ENCODE measurements at places on chromosomes 6 and 20.

DNA sequence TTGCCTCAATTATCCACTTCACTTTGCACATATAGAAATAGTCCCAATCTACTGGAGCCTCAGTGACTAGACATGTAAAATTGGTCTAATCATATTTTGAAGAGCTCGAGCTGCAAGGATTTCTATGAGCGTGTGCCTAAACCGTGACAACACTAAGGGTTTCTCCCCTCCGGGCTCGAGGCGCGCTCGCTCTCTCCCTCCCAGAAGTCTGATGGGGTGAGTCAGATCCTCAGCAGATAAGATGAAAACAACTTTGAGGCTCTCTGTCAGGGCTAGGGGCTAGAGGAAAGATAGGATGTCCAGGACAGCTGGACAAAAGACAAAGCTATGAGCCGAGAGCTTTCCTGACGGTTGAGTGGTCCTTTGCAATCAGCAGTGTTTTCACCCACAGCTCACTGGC lies 16.8 kb downstream of the GNAS-AS1 start:
- no peak for DNase-seq

- no peak for DNase-seq
These were observed 95.7 kb downstream of the SLC24A3 start for GRCh38 chr20:19308146-19308545.

DNA sequence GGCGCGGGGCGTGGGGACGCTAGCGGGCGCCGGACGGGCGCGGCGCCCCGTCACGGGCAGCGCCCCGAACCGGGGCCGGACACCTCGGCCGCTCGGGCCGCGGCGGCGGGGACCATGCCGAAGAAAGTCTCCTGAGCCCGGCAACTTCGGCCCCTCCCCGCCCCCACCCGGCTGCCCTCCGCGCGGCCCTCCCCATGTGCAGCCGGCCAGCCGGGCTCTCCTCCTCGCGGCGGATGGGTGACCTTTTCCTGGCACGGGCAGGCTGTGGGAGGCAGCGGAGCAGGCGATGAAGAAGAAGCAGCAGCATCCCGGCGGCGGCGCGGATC lies 278 bp downstream of the UST start:
- DNase-seq = no peak

DNA sequence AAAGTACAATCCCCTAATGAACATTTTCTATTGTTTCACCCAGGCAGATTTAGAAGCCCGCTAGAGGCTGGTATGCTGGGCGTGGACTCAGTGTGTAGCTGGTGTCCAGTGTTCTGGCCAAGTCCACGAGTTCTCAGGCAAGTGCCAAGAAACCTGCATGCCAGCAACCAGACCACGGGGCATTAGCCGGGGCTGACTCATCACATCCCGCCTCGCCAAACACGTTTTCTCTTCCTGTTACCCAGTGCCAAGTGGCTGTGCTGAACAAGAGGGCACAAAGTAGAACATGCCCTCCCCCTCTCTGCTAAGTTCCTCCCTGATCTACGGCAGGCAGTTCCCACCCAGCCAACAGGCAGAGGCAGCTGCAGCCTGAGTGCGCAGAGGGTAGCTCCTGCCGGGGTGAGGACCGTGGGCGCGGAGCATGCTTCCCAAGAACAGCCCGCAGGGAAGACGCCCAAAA lies 29.6 kb downstream of the RAMACL start:
- no peak for DNase-seq

DNA sequence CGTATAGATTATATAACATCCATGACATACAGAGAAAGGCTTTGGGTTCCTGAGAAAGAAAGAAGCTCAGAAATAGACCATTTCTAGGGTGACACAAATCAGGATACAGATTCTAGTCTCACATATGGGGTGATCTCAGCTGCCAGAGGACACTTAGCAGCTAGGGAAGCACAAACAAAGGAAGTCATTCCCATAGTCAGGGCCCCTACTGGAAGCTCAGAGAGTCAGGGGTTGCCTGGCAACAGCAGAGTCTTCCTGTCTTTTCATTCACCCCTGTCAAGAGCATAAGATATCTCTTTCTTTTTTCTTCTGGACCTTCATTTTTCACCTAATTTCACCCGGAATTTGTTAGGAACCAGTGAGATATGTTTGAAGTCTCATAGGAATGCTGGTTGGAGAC lies 81.9 kb upstream of the IYD start:
- no peak for DNase-seq

DNA sequence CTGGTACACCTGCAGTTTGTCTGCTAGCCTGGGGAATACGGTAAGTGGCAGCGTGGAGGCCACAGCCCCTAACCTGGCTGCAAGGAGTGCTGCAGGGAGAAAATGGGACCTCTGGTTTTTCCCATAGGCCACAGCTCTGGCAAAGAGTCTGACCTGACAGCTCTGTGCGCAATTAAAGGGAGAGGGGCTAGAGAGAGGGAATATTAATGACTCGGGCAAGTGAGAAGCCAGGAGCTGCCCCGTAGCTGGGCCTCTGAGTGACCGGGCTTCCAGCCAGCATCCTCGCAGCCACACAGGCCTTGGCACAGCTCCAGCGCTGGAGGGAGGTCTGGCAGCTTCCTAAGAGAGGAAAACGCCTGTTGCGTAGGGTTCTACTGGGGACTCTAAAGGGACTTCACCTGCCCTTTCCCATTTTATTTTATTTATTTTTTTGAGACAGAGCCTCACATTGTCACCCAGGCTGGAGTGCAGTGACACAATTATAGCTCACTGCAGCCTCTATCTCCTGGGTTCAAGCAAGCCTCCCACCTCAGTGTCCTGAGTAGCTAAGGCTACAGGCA lies 18.2 kb upstream of the OCSTAMP start:
- DNase-seq = peak; percentile 53

GRCh38 chr6:73866305-73866704 lies 170.3 kb downstream of the CD109 start:
- DNase-seq = peak; percentile 2

DNA sequence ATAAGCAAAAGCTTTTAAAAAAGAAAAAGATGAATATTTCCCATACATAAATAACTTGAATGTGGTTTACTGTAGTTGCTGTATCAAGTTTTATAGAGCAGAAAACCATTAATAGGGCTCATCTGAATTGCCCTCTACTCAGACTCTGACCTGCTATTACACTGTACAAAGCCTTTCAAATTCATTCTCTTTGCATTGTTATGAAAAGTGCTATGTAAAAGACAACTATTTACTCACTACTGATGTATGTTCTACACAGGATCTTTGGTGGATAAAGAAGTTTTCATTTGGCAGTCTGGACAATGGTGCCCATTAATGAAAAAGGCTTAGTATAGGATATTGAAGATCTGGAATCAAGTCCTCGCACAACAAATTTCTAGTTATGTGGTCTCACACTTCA lies 199.1 kb upstream of the RUNX2 start:
- no peak for DNase-seq

DNA sequence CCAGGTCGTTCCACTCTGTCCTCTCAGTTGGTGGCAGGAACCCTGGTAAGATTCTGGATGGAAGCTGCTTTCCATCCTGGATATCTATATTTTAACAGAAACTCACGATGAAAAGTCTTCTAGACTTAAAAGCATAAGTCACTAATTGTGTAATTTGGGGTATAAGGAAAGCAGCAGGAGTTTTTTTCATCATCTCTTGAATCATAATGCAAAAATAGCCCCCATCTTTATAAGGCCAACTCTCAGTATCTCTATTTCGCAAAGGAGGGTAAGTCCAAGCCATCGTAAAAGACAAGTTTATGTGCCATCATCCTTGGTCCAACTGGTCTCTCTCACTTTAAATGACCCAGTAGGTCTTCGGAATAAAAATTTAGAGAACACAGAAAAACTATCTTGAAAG lies 95.1 kb downstream of the FAM50B start:
- DNase-seq = no peak

DNA sequence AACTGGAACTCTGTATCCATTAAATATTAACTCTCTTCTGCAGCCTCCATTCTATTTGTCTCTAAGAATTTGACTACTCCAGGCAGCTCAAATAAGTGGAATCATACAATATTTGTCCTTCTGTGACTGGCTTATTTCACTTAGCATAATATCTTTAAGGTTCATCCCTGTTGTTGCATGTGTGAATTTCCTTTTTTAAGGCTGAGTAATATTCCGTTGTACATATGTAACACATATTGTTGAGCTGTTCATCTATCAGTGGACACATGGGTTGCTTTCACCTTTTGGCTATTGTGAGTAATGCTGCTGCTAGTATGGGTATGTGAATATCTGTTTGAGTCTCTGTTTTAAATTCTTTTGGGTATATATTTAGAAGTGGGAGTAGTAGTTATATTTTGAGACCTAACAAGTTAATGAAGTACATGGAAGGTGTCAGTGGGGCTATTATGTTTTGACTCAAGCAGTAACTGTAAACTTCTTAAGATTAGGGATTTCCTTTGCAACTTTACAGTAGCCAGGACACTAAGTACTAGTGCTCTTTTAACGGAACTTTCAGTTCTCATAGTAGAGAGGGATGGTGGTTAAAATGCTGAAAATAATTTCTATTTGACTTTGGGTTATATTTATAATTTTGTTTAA lies 29.7 kb upstream of the TMEM217 start:
- no peak for DNase-seq

DNA sequence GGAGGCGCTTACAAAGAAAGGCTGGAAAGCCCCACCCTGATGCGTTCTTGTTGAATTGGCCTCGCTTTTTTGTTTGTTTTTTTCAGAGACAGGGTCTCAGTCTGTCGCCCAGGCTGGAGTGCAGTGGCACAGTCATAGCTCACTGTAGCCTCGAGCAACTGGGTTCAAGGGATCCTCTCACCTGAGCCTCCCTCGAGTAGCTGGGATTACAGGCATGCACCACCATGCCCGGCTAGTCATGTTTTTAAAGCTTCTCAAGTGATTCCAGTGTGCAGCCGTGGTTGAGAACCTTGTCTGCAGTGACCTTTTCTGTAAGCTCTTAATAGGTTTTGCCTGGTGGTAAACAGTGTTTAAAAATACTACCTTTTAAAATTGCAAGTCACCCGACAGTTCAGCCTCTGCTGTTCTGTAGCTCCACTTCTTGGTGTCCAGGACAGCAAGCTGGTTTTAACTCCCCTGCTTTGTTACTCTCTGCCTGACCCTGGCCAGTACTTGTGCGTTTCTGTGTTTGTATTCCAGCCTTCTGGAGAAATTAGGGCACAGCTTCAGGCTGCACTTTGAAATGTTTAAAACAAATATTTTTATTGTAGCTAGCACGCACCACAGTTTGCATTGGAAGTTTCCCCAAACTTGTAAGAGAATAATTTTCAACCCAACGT lies 54.4 kb downstream of the KDM1B start:
- no peak for DNase-seq

DNA sequence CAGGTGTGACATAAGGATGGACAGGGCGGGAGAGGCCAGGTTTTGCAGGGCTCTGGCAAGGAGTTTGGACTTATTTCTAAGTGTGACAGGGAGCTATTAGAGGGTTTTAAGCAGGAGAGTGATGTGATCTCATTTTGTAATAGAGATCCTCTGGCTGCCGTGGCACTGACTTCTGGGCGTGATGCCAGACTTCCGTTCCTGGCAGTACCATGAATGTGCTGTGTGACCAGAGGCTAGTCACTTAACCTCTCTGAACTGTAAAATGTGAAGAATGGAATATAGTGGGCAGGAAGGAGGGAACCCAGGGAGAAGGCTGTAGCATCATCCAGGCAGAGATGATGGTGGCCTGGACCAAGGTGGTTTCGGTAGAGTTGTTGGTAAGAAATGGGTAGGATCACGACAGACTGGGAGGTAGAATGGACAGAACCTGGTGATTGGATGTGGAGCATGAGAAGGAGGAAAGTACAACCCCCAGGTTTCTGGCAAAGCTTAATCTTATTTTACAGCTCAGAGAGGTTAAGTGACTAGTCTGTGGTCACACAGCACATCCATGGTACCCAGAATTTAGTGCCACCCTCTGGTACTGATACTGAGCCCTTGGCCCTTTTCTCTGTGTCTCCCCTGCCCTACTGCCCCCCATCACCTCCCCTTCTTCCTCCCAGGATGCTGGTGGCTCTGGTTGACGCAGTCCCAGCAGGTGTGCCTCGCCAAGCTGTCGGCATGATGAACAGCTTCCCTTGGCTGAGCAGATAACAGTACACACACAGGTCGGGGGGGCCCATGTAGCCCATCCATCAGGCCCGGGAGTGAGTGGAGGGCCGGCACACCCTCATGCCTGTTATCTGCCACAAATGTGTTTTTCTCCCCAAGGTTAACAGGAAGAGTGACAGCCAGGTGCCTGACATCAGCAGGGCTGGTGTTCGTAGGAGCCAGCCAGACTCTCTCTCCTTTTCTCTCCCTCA lies 52.9 kb upstream of the CTNNBL1 start:
- no peak for DNase-seq

- no peak for DNase-seq
These were observed 246.1 kb downstream of the TFAP2C start for GRCh38 chr20:56875052-56875659.

- DNase-seq = no peak
These were observed 886 bp downstream of the ROMO1 start for GRCh38 chr20:35699957-35700624.

DNA sequence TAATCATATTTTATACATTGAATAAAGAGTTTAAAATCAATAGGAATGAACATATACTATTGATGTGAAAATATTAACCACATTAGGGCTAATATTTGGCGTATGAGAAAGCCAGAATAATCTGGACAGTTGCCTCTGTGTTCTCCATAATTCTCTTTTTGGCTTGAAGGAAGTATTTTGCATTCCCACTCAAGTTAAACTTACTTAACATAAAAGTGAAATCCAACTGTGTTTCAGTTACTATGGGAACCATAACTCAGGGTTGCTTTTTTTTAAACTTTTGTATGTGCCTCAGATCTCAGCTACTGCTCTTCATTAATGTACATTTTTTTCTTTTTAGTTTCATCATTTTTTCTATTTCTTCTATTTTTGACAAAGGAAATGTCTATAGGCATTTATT lies 479.8 kb downstream of the NKAIN2 start:
- no peak for DNase-seq

DNA sequence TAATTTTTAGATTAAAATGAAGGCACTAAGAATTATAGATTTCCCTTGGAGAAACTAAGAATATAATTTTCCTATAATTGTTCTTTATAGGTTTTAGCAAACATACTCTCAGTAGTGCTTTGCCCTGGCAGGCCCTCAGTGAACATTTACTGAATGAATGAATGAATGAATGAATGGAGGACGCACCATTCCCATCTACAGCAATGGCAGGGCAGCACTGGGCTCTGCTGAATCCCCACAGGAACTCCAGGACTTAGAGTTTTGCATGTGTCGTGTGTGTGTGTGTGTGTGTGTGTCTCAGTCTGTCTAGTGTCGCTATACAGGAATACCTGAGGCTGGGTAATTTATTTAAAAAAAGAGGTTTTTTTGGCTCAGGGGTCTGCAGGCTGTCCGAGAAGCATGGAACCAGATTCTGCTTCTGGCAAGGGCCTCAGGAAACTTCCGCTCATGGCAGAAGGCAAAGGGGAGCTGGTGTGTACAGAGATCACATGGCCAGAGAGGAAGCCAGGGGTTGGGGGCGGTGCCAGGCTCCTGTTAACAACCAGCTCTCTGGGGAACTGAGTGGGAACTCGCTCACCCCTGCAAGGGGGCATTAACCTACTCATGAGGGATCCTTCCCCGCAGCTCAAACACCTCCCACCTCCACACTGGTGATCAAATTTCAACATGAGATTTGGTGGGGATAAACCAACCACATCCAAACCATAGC lies 20.1 kb downstream of the RNASET2 start:
- DNase-seq = no peak

GRCh38 chr20:8808202-8808535 lies 260.7 kb upstream of the PLCB4 start:
- no peak for DNase-seq
